Effector CD8-positive, alpha-beta T cell (primary cell): ENCODE measurements at places on chromosomes 16 and 17.

- no peak for DNase-seq
Observed at GRCh38 chr17:10447026-10447931, 22.1 kb downstream of the MYH4 start.

DNA sequence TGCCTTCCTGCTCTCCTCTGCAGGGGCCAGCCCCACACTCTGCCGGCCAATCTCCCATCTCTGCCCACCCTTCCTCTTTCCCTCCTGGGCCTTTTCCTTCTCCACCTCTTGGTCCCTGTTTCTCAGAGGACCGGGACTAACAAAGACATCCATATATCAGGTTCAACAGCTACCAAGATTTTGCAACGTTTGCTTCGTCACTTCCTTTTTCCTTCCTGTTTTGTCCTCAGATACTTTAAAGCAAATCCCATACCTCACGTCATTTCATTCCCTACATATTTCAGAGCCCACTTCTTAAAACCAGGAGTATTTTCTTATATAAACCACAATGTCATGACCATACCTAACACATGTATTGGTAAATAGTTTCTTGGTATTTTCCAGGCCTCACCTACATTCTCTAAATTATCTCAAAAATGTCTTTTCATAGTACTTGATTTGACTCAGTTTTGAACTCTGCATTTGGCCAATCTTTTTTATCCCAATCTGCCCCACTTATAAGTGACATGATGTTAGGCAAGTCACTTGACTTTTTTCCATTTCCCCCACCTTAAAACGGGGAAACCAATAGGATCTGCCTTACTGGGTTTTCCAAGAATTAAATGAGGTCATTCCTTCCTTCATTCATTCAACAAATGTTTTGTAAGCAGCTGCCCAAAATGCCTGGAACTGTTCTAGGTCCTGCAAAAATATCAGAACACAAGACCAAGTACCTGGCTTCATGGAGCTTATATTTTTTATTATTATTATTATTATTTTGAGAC lies 7.2 kb upstream of the USP10 start:
- DNase-seq = no peak

- DNase-seq = no peak
Observed at GRCh38 chr17:48730240-48730550, 1.6 kb upstream of the HOXB13 start.

- DNase-seq = no peak
Observed at GRCh38 chr17:1371893-1372590, 28.0 kb downstream of the YWHAE start.

GRCh38 chr17:72264682-72265405 lies 144.0 kb downstream of the SOX9 start:
- DNase-seq = no peak
